ENCODE measurements at places on chromosomes 3 and 15. TPM values are rescaled to one million over a fixed set of nuclear protein-coding genes. Genes with fewer than 3 reads are reported as not detected.
A peak's percentile ranks its signal among the peaks of the same experiment; 100 is the strongest.

DNA sequence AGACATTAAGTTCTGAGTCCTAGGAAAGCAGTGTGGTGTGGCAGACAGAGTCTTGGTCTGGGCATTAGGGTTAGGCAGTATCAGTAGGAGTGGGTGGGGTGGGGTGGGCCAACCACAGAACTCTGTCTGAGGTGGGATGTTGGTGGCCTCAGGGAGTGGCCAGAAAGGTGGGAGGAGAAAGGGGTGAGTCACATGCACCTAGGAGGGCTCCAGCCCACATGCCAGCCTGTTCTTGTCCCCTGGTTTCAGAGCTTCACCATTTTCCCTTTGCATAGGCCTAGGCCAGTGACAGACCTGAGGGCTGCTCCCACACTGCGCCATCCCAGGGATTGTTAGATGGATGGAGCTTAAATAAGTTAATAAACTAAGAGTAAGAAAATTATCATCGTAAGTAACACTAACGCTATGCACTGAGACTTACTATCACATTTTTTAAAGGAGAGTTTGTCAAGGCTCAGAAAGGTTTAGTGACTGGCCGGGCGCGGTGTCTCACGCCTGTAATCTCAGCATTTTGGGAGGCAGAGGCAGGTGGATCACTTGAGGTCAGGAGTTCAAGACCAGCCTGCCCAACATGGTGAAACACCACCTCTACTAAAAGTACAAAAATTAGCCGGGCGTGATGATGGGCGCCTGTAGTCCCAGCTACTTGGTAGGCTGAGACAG is 33.8 kb downstream of the DNASE1L3 start:
- no peaks in the 10 kb centered on the region for H3K36me3 ChIP-seq
- H3K4me1 ChIP-seq, result no peaks in the 10 kb centered on the region
- H3K4me3 ChIP-seq, result no peak overlapping the region
- no peaks in the 10 kb centered on the region for H3K27me3 ChIP-seq
- H3K27ac ChIP-seq, result no peak overlapping the region
- DNase-seq, result no peak

GRCh38 chr3:156735471-156735870 is 61.1 kb downstream of the TIPARP start:
- no peaks in the 10 kb centered on the region for H3K36me3 ChIP-seq
- H3K27me3 ChIP-seq, result no peaks in the 10 kb centered on the region
- H3K27ac ChIP-seq, result no peak overlapping the region
- peaks cover 16% of the 10 kb centered on the region for H3K4me1 ChIP-seq
- DNase-seq, result no peak

DNA sequence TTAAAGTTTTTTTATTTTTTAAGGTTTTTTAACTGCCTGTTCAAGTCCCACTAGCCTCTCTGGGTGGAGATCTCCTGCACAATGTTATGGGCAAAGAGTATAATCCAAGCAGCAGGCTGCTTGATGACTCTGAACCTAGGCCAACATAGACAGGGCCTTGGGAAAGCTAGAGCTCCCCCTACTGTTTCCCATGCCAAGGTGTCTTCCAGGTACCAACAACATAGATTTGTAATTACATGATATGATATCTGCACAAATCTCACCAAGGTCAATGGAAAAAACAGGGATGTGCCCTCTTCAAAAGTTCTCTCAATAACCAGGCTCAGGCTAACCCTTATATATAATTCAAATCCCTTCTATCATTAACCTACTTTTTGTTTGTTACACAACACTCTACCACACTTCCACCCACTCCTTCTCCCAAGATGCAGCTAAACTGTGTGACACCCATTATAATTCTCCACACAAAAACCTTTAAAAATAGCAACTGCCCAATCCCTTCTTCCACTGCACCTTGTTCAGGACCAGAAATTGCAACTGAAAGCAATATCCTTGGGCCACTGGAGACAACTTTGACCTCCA is 43.8 kb downstream of the RBM15B start:
- DNase-seq, result peak; percentile 43
- no peaks in the 10 kb centered on the region for H3K27me3 ChIP-seq
- H3K4me3 ChIP-seq, result no peak overlapping the region
- H3K27ac ChIP-seq, result no peak overlapping the region

GATA2 gene
- total RNA-seq, result 14.2 TPM

SLC22A14 gene
- 0.26 TPM for total RNA-seq

- no peak overlapping the region for H3K4me3 ChIP-seq
- no peaks in the 10 kb centered on the region for H3K36me3 ChIP-seq
- no peak overlapping the region for H3K27ac ChIP-seq
- H3K4me1 ChIP-seq, result peaks cover 23% of the 10 kb centered on the region
- no peaks in the 10 kb centered on the region for H3K27me3 ChIP-seq
These were observed 312.7 kb upstream of the TGFBR2 start for GRCh38 chr3:30293621-30294240.

LPCAT4 gene
- total RNA-seq, result 53.1 TPM

ZNF197 gene
- 14.0 TPM for total RNA-seq

GRCh38 chr3:132628157-132628556 is 31.1 kb downstream of the ACKR4 start:
- no peak for DNase-seq
- H3K27me3 ChIP-seq, result no peaks in the 10 kb centered on the region
- peaks cover 41% of the 10 kb centered on the region for H3K4me1 ChIP-seq
- H3K27ac ChIP-seq, result no peak overlapping the region

GRCh38 chr15:63905558-63906265 is 72.0 kb upstream of the HERC1 start:
- H3K4me3 ChIP-seq, result no peak overlapping the region
- DNase-seq, result peak; percentile 18
- H3K4me1 ChIP-seq, result peaks cover 15% of the 10 kb centered on the region
- no peak overlapping the region for H3K27ac ChIP-seq
- no peaks in the 10 kb centered on the region for H3K36me3 ChIP-seq
- H3K27me3 ChIP-seq, result no peaks in the 10 kb centered on the region

DNA sequence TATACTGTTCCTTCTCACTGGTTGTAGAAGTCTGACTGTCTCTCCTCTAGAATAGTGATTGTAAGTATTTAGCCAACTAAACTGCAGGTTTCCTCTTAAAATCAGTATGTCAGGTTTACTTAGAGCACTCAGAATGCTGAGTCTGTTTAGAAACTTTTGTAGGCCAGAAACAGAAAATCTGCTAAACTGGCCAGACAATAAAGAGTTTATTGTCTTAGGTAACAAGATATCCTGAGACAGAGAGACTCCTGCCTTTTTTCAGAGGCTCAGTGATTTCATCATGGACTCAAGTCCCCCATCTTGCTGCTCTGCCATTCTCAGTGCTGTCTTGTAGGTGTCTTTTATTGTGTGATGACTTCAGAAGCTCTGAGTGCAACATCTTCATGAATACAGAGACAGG is 279.0 kb downstream of the MFSD1 start:
- no peak for DNase-seq
- H3K27ac ChIP-seq, result no peak overlapping the region
- no peaks in the 10 kb centered on the region for H3K4me1 ChIP-seq
- no peaks in the 10 kb centered on the region for H3K27me3 ChIP-seq

- H3K27ac ChIP-seq, result no peak overlapping the region
- H3K27me3 ChIP-seq, result no peaks in the 10 kb centered on the region
- H3K4me1 ChIP-seq, result peaks cover 15% of the 10 kb centered on the region
- DNase-seq, result no peak
These were observed 29.1 kb downstream of the DAPK2 start for GRCh38 chr15:64017082-64017588.

- DNase-seq, result peak; percentile 40
- peaks cover 16% of the 10 kb centered on the region for H3K4me1 ChIP-seq
- no peaks in the 10 kb centered on the region for H3K27me3 ChIP-seq
- H3K4me3 ChIP-seq, result no peak overlapping the region
- H3K27ac ChIP-seq, result no peak overlapping the region
These were observed 172.6 kb downstream of the RBMS3 start for GRCh38 chr3:29453284-29454001.

DNA sequence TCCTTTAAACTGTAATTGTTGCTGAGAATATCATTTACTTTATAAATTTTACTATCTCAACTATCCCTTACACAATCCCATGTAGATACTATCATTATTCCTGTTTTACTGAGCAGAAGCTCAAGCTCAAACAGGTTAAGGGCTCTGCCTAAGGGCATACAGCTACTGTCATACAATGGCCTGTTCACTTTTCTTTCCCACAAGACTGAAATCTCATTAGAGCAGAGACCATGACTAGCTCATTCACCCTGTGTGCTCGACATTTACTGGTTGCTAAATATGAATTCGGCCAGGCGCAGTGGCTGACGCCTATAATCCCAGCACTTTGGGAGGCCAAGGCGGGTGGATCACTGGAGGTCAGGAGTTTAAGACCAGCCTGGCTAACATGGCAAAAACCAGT is 1.6 kb upstream of the MESP2 start:
- no peaks in the 10 kb centered on the region for H3K27me3 ChIP-seq
- H3K4me1 ChIP-seq, result peaks cover 10% of the 10 kb centered on the region
- H3K36me3 ChIP-seq, result no peaks in the 10 kb centered on the region
- no peak overlapping the region for H3K27ac ChIP-seq

GNB4 gene
- total RNA-seq, result 83.3 TPM

- H3K36me3 ChIP-seq, result no peaks in the 10 kb centered on the region
- H3K4me3 ChIP-seq, result no peak overlapping the region
- no peaks in the 10 kb centered on the region for H3K27me3 ChIP-seq
These were observed 16.2 kb downstream of the XIRP1 start for GRCh38 chr3:39176025-39176714.

BOC gene
- total RNA-seq, result 1.7 TPM

BFSP2 gene
- total RNA-seq, result not detected

All from A673 (cell line).